ENCODE measurements at places on chromosomes 11 and 22.

GRCh38 chr22:24500277-24500820 lies 5.2 kb downstream of the UPB1 start:
- no peak for DNase-seq

GRCh38 chr11:31106326-31106725 lies 263.2 kb downstream of the DCDC1 start:
- no peak for DNase-seq

GRCh38 chr11:134666273-134667174 lies 254.5 kb upstream of the B3GAT1 start:
- DNase-seq, result no peak

GRCh38 chr11:32385998-32386397 lies 49.3 kb downstream of the WT1 start:
- DNase-seq, result no peak

- DNase-seq, result no peak
Measured at GRCh38 chr11:133197425-133197824, 334.9 kb downstream of the OPCML start.

DNA sequence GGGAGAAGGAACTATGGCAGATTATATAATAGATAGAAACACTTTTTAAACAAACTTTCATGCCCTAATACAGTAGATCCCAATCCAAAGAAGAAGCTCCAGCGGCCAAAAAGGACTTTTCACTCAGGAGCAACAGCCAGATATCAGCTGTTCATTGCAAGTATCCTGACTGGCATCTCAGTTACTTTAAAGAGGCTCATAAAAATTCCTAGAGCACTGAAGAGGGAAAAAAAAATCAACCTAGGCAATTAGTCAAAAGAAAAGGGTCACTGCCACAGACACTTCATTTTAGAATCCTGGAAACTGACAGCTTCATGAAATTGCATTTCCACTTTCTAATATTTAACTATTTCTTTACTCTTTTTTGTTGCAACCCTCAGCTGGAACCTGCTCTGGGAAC lies 170.6 kb upstream of the SOX6 start:
- no peak for DNase-seq

- no peak for DNase-seq
Measured at GRCh38 chr11:111231836-111232235, 13.7 kb upstream of the POU2AF2 start.

- peak; percentile 39 for DNase-seq
Measured at GRCh38 chr22:49923445-49923844, 5.0 kb downstream of the CRELD2 start.

- no peak for DNase-seq
Measured at GRCh38 chr22:44068422-44069191, 44.5 kb downstream of the PARVB start.

- no peak for DNase-seq
Measured at GRCh38 chr11:12111549-12112520, 1.4 kb downstream of the MICAL2 start.

DNA sequence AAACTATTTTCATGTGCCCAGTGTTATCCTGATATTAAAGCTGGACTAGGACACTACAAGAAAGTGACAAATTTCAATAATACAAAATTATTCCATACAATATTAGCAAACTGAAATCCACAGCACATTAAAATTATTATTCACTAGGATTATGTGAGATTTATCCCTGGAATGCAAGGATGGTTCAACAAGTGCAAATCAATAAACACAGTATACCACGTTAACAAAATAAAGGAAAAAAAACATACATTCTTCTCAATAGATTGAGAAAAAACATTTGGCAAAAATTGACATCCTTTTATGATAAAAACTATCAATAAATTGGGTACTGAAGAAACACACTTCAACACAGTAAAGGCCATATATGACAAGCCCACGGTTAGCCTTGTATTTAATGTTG lies 1758.2 kb upstream of the RAG2 start:
- DNase-seq, result no peak

DNA sequence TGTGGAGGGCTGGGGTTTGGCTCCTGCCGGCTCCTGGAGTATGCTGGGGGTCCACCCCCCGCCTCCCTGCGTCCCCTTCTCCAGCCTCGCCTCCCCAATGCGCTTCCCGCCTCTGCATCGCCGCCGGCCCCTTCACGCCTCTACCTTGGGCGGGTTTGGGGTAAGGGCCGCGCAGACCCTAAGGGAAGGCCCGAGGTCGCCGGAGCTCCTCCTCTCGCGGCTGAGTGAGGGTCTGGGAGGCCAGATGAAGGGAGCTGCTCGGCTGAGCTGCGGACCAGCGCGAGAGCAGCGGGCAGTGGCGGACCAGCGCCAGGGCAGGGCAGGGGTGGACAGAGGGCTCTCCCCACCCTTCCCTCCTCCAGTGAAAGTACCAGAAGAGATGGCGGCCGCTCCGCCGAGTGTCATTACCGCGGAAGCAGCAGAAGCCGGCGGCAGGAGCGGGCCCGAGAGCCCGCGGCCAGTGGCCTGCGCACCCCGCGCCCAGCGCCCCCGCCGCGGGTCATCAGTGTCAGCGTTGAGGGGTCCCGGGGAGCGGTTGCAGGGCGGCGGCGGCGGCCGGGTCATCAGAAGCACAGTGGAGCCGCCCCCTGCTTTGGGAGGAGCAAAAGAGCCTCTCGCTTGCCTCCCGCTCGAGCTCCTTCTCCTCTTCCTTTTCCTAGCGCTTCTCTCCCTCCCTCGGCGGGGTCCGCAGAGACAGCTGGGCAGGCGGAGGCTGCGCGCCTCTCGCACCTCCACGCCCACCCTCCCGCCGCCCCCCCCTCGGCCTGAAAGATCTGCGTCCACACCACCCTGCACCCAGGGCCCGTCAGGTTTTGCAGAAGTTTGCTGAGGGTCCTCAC lies 255.6 kb upstream of the CADM1 start:
- DNase-seq, result no peak

DNA sequence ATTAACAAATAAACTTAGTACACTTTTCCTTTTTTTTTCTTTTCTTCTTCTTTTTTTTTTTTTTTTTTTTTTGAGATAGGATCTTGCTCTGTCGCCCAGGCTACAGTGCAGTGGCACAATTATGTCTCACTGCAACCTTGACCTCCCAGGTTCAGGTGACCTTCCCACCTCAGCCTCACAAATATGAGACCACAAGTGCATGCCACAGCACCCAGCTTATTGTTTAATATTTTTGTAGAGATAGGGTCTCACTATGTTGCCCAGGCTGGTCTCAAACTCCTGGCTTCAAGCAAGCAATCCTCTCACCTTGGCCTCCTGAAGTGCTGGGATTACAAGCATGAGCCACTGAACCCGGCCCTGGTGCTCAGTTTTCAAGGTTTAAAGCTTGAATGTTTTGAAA lies 88.9 kb downstream of the ELP4 start:
- DNase-seq, result no peak

- no peak for DNase-seq
Measured at GRCh38 chr11:88105951-88106350, 69.3 kb downstream of the RAB38 start.

DNA sequence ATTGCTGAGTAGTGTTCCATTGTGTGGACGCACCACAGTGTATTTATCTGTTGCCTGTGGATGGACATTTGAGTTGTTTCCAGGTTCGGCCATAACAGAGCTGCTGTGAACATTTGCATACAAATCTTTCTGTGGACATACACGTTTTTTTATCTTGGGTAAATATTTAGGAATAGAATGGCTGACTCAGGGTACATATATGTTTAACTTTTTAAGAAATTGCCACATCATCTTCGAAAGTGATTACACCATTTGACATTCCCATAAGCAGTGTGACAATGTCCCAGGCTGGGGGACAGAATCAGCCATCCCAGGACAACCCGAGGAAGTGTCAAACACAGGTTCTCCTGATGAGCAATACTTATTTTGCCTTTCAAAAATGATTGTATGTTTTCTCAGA lies 87.9 kb downstream of the OSBP2 start:
- no peak for DNase-seq

DNA sequence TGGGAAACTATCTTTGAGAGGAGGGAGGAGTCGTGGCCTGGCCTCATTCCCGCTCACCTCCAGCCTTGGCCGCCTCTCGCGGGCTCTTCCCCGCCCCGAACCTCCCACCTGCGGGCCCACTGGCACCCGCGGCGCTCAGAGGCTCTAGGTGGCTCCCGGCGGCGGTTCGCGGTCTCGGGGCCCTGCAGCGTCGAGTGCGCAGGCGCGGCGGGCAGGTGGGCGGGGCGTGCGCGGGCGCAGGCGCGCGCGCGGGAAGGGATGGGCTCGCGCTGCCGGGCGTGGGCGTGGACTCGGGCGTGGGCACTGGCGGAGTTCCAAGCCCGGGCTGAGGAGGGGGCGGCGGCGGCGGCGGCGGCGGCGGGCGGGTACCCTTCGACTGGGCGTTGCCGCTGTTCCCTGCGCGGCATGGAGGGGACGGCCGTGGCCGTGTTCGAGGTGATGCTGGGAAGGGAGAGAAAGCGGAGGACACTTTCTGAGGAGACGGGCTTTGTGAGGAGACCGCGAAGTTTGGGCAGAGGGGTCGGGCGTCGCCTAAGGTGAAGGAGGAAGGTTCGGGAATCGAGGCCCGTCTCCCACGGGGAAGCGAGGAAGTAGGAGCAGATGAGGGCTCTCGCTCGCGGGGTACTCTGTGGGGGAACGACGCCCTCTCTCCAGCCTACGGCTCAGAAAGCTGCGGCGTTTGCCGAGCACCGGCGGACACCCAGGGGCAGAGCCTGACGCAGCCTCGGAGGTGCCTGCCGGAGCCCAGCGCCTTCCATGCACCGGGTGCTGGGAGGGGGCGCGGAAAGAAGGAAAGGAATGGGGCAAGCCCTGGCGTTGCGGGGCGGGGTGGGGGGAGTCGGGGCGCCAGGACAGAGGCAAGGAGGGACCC lies 15.7 kb upstream of the SPTBN2 start:
- no peak for DNase-seq

DNA sequence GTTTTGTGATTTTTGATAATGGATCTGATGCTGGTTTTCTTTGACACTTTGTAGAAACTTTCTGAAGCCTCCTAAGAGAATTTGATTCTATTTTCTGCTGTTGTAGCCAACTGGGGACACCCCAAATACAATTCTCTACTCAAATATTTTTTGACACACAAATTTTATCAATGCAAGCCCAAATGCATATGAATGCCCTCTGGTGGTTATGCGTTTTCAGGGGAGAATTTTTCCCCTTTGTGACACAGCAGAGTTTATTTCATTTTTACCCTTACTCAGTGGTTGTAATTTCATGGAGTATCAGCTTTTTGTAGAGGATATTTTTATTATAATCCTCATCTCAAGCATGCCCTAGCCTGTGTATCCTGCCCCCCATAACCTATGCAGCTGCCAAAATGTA lies 44.7 kb upstream of the MTMR2 start:
- DNase-seq, result no peak

GRCh38 chr11:122486793-122487495 lies 168.6 kb upstream of the UBASH3B start:
- no peak for DNase-seq

GRCh38 chr11:70402685-70403084 lies 4.4 kb downstream of the CTTN start:
- no peak for DNase-seq

DNA sequence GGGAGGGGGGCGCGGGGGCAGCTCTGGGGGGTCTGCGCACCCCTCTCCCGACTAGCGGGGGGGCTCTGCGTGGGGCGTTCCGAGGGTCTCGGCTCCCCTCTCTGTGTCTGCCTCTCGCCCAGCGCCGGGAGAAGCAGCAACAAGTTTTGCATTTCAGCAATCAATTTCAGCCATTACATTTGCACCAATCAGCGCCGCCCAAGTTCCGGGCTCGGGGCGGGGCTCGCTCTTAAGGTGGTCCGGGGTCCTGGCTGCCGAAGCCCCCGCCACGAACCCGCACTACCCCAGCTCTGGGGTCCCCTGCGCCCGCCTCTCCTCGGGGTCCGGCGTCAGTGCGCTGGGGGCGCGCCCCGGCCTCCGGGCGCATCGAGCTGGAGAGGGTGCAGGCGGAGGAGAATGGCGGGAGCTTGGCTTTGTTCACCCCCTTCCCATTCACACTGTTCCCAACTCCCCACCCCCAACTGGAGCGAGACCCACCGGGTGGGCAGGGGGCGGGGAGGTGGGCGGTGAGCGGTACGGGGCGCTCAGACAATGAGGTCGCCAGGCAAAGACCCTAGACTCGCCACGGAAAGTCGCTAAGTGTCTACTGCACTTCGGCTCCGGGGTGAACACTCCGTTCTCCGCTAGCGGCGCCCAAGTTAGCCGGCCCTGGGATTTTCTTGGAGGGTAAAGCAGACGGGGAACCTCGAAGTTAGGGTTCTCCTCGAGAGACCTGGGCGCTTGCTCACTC lies at the start of gene MN1:
MN1 (minus strand) TSS at position 141 of the 730 bp plus-strand sequence. CDS start 1,213 bp downstream, outside the sequence.
- DNase-seq, result no peak

GRCh38 chr11:6200975-6201374 lies 2.0 kb downstream of the OR52W1 start:
- no peak for DNase-seq

DNA sequence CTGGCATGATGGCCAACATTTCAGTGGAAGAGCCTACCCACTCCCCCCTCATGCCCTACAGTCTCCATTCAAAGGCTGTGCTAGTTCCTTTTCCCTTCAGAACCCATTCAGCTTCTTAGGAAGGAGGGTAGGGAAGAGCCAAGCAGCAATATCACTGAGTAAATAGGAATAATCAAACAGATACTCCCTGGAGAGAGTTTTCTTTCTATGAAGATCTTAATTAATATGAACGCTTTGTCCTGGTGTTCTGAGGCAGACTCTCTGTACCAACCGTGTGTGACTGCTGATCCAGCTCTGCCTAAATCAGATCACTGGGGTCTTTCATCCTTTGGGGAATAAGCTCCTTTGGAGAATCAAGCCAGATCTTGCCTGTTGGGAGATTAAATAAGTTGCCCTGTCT lies 75.2 kb upstream of the NNMT start:
- no peak for DNase-seq

GRCh38 chr11:92546603-92547002 lies 322.0 kb downstream of the FAT3 start:
- DNase-seq, result no peak

- DNase-seq, result no peak
Measured at GRCh38 chr11:5608808-5609207, 12.4 kb downstream of the TRIM6 start.

GRCh38 chr11:43924112-43924855 lies 18.2 kb upstream of the C11orf96 start:
- no peak for DNase-seq

- no peak for DNase-seq
Measured at GRCh38 chr11:17185938-17186337, 21.8 kb downstream of the PIK3C2A start.

DNA sequence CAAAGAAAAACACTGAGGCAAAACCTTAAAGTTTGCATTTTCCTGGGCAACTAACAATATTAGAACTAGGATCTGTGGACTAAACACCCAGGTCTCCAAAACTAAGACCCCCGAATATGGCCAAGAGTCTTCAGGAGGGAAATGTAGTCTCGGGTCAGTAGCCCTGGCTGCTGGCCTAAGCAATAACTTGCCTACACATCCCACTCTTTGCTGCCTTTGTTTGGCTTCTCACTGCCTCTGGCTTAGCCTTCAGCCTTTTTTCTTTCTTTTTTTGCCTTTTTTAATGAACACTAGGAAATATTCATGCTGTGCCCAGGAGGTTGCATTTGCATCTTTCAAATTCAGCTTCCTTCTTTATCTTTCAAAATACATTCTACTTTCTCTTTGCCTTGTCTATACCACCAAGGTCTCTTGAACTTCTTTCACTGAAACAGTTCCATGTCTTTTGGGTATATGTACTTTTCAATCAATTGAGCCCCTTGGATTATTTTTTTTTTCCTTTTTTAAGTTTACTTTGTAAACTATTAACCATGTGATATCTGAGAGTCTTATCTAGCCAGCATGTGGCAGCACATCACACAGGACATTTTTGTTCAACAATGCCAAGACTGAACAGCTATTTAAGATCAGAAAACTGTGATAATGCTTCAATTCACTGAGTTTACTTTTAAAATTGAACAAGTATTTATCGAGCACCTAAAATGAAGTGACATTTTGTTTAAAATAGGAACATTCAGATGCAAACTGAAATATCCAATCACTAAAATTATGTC lies 165.0 kb upstream of the TRPC6 start:
- DNase-seq, result no peak

All from SK-N-MC (cell line).